COR-L47 (cell line): ENCODE measurements at places on chromosomes 11 and 22.

- no peak for DNase-seq
Measured at GRCh38 chr11:83285151-83285770, 906 bp downstream of the CCDC90B start.

DNA sequence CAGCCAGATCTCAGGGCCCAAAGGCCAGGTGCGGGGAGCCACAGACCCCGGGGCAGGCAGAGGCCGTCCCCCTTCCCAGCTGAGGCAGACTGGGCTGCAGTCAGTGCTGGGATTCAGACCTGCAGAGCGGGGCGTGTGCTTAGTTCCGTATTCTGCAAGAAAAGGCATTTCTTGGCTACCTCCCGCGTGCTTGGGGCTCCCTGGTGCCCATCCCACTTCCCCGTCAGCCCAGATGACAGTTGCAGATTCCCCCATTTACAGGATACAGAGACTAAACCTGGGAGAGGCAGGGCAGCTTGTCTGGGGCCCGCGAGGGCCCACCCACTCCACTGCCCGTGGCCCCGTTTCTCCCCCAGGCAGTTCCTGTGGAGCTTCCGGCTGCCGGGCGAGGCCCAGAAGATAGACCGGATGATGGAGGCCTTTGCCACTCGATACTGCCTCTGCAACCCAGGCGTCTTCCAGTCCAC is 18.3 kb downstream of the CYTH4 start:
- no peak for DNase-seq

- no peak for DNase-seq
Measured at GRCh38 chr11:10488121-10488933, 33.3 kb downstream of the AMPD3 start.

DNA sequence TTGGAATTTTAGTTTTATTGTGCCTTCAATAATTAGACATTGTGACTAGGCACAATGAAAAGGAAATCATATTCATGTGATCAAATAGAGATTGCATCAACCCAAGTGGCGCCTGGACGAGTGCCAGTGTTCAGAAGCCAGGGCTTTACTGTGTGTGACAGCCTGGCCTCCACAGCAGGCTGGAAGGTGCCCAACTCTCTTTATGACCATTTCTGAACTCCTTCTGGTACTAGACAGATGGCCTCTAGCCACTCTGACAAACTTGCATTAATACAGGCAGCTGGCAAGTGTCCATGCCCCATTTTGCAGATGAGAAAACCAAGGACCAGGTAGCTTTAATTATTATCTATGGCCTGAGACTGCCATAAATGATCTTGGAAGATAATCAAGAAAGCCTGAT is 8.3 kb upstream of the POU2AF1 start:
- DNase-seq, result peak; percentile 87

DNA sequence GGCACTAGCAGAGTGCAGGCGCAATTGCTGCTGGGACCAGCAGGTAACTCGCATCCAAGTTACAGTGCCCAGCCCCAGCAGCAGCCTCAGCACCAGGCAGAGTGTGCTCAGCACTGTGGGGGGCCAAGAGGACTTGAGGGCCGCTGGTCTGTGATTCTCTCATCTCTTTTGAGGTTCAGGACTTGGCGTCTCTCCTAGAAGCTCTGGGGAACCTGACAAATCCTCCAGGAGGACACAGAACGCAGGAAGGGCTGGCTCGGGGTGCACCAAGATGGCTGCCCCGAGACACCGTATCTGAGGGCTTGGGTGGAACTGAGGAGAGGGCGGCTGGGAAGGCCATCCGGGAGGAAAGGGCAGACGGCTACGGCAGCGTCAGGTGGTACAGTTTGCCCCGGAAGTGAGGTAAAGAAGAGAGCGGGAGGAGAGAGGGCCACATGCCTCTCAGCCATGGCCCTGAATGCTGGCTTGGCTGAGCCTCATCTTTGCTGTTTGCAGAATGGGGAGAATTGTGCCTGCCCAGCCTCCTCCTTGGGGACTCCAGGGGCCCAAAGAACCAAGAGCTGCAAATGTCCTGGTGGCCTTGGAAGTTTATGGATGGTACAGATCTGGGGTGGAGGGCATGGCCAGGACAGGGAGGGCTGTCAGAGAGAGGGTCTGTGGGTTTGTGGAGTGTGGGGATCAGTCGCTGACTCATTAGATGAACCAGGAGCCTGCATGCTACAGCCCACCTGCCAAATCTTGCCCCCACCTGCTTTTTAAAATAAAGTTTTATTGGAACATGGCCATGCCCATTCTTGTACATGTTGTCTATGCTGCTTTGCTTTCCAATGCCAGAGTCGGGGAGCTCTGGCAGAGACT is 78.0 kb downstream of the MYEOV start:
- no peak for DNase-seq

DNA sequence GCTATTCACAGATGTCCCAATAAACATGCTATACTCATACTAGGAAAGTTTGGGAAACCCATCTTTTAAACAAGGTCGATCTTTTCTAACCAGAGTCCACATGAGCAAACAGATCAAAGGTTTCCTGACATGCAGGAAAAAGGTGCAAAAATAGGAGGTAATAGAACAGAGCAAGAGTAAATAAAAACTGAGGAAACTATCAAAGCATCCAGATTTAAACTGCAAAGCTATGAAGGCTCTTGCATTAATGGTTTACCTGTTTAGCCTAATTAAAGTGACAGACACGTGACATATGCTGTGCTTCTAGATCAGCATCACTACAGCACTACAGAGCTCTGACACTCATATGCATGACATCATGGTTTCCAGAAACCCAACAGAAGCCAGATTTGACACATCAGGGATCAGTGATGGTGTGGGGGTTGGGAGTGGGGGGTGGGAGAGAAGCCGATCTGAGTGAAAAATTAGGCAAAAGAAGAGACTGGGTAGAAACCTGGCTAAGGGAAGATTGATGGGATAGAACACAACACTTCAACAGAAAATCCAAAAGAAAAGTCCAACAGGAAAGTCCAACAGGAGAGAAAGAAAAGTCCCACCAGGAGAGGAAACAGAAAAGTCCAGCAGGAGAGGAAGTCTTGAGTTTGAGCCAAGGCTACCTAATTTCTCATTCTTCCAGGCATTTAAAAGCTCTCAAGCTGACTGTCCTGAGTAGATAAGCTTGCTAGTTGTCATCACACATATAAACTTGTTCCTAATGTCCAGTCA is 262.3 kb downstream of the SOX6 start:
- no peak for DNase-seq

DNA sequence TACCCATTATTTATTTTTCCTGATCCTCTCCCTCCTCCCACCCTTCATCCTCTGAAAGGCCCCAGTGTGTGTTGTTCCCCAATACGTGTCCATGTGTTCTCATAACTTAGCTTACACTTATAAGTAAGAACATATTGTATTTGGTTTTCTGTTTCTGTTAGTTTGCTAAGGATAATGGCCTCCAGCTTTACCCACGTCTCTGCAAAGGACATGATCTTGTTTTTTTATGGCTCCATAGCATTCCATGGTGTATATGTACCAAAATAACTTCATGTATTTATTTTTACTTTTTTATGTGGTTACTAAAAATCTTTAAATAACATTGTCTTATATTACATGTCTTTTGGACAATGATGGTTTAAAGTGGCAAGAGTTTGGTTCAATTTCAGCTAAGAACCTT is 15.2 kb downstream of the PDGFD start:
- no peak for DNase-seq

DNA sequence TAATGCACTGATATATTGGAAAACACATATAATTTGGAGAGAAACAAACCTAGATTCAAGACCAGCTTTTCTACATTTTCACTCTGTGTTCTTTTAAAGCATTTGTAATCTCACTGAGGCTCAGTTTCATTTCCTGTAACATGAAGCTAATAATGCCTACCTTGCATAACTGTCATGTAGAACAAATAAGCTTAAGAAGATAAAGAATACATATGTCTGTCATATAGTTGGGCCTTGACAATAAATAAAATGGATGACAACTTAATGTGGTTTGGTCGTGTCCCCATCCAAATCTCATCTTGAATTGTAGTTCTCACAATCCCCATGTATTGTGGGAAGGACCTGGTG is 35.2 kb upstream of the FIBIN start:
- no peak for DNase-seq

- DNase-seq, result no peak
Measured at GRCh38 chr22:39728236-39728860, 157.8 kb downstream of the CACNA1I start.

DNA sequence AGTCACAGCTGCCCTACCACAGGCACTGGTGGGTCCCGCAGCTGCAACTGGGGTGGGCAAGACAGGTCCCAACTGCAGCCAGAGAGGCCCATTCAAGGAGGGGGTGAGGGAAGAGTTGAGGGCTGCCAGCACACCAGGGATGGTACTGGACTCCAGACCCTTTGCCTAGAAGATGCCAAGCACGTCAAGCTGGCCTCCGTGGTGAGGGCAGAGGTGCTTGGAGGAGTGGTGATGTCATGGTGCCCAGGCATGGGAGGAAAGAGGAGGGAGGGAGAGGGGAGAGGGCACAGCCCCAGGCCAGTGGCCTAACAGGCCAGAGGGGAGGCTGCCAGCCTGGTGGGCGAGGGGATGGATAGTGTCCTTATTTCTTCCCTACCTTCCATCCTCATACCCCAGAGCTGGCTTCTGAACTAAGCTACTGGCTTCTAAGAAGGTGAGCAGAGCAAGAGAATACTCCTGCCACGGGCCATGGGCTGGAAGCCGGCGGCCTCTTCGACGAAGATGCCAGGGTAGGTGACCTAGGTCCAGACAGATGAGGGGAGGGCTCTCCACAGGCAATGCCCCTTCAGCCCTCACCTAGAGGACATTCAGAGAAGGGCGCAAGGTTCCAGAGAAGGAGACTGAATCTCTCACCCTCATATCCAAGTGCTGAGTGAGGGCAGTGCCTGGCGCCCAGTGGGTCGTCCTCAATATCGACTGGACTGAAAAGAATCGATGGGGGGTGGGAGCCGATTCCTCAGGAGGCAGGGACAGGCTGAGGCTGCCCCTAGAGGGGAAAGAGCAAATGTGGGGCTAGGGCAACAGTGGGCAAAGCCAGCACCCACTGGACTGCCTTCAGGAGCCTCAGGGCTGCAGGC is 1.8 kb downstream of the SYT7 start:
- no peak for DNase-seq

DNA sequence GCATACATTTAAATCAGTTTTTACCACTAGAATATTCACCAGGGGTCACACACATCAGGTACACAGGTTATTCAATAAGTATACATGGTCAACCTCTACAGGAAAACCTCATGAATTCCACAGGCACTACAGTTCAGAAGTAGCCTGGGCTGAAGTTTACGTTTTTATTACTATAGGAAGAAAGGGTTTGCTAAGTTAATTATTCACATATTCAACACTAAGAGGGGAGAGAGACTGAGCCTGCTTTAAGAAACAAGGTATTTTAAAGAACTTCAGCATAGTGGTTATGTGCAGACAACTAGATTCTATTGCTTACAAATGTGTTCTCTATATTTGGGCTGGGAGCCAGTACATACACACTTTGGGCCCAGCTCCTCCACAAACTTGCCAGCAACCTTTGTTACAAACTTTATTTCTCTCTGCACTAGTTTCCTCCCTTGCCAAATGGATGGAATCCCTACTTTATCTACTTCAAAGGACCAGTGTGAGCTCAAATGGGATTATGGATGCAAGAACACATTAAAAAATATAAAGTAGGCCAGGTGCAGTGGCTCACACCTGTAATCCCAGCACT is 31.9 kb downstream of the IL18BP start:
- DNase-seq, result no peak

DNA sequence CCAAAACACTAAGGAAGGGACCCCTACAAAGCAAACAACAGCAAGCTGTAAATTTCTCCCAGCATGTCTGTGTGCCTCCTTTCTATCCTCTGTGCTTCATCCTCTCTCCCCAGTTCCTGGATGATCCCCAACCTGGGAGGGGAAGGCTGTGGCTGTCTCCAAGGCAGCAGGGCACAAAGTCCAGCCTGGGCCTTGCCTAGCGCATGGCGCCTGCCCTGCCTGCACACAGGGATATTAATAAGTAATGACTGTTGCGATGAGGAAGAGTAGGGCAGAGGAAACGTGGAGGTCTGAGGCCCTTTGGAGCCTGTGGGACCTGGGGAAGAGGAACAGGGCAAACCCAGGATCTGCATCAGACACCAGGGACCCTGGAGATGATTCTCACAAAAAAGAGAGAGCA is 2.0 kb downstream of the USH1C start:
- no peak for DNase-seq
